ENCODE measurements at places on chromosomes 7 and 10. TPM values are rescaled to one million over a fixed set of nuclear protein-coding genes. Genes with fewer than 3 reads are reported as not detected.

Gene STEAP2
- 11.9 TPM for total RNA-seq

Gene NEUROD6
- total RNA-seq = not detected

Gene ZNF853
- 14.2 TPM for total RNA-seq

GRCh38 chr7:2927592-2927991, 83.5 kb upstream of the GNA12 start:
- no peak overlapping the region for H3K27ac ChIP-seq
- DNase-seq = peak; percentile 36
- no peak overlapping the region for H3K4me3 ChIP-seq
- no peaks in the 10 kb centered on the region for H3K36me3 ChIP-seq

DNA sequence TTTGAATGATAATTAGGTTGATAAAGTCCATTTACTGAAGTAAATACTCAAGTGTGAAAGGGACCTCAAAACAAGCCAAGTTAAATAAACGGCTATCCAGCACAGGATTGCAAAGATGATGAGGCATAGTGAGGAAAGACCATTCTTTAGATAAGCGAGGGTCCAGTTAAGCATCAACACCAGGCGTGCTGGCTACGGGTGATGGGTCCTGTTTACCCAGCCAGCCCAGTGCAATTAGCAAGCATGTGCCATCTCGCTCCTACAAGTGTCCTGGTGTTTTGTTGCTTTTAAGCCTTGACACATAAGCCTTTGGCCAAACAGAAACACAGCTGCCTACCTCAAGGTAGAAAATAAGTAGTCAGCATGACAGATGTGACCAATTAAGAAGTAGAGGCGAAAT, 7.1 kb downstream of the NEBL start:
- peak overlapping the region; percentile 4 for H3K27ac ChIP-seq
- DNase-seq = peak; percentile 70
- H3K36me3 ChIP-seq = peaks cover 8% of the 10 kb centered on the region
- H3K4me3 ChIP-seq = no peak overlapping the region
- H3K27me3 ChIP-seq = no peaks in the 10 kb centered on the region

- H3K4me3 ChIP-seq = no peak overlapping the region
- no peaks in the 10 kb centered on the region for H3K27me3 ChIP-seq
- no peak for DNase-seq
Measured at GRCh38 chr10:11236234-11236633, 218.6 kb downstream of the CELF2 start.

- no peak overlapping the region for H3K27ac ChIP-seq
- H3K4me3 ChIP-seq = no peak overlapping the region
- no peaks in the 10 kb centered on the region for H3K27me3 ChIP-seq
- no peak for DNase-seq
Measured at GRCh38 chr10:94138391-94138790, 144.7 kb downstream of the PLCE1 start.

DNA sequence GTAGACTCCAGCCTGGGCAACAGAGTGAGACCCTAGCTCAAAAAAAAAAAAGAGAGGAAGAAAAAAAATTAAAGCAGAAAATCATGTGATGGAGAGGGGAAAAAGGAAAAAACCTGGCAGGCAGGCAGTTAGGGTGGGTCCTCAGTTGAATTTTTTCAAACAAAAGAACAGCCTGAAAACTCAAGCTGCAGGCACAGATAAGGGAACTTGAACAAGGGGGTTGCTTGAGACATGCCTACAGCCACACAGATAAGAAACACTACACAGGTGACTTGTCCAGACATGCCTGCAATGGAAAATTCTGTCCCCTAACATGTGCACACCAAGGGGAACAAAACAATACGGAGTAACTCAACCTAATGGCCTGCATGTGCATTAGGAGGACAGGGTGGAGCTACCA, 19.2 kb downstream of the VIM start:
- no peaks in the 10 kb centered on the region for H3K27me3 ChIP-seq
- no peak overlapping the region for H3K27ac ChIP-seq
- H3K36me3 ChIP-seq = no peaks in the 10 kb centered on the region
- H3K4me1 ChIP-seq = no peaks in the 10 kb centered on the region
- DNase-seq = no peak

DNA sequence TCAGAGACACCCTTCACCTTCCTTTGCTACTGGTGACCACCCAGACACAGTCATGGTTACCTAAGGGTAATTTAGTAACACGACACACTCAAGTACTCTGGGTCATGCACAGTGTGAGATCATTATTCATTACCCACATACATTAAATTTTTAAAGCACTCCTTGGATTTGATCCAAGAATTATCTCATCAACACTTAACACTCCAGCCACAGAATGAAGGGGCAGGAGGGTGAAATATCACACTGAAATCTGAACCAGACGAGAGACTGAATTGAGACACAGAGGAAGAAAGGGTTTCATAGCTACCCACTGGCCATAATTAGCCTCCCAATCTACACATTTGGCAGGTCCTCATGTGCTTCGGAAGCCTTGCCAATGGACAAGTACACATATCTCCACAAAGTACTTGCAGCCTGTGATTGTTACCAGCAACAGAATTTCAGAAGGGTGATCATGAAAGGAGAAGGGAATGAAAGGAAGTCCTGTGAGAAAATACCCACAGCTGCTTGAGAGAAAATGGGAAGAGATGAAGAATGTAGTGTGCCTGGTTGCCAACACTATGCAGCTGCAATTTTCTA, 189.3 kb downstream of the POLR1F start:
- H3K4me3 ChIP-seq = no peak overlapping the region
- H3K4me1 ChIP-seq = peaks cover 3% of the 10 kb centered on the region
- no peaks in the 10 kb centered on the region for H3K36me3 ChIP-seq
- DNase-seq = no peak
- H3K27me3 ChIP-seq = no peaks in the 10 kb centered on the region

- H3K27ac ChIP-seq = no peak overlapping the region
- no peak overlapping the region for H3K4me3 ChIP-seq
- no peak for DNase-seq
- H3K4me1 ChIP-seq = no peaks in the 10 kb centered on the region
Measured at GRCh38 chr7:150733482-150734095, 3.6 kb upstream of the GIMAP5 start.

DNA sequence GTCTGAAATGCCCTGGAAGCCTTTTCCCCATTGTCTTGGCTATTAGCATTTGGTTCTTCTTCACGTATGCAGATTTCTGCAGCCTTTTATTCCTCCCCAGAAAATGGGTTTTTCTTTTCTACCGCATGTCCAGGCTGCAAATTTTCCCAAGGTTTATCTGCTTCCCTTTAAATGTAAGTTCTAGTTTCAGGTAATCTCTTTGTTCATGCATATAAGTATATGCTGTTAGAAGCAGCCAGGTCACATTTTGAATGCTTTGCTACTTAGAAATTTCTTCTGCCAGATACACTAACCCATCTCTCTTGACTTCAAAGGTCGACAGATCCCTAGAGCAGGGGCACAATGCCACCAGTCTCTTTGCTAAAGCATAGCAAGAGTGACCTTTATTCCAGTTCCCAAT, 12.3 kb downstream of the THAP5 start:
- DNase-seq = no peak
- peaks cover 2% of the 10 kb centered on the region for H3K36me3 ChIP-seq
- no peak overlapping the region for H3K4me3 ChIP-seq
- no peaks in the 10 kb centered on the region for H3K27me3 ChIP-seq

- no peak for DNase-seq
- peak overlapping the region; percentile 71 for H3K4me3 ChIP-seq
- no peaks in the 10 kb centered on the region for H3K4me1 ChIP-seq
- H3K36me3 ChIP-seq = no peaks in the 10 kb centered on the region
Measured at GRCh38 chr10:133379801-133380666, 972 bp downstream of the PAOX start.

DNA sequence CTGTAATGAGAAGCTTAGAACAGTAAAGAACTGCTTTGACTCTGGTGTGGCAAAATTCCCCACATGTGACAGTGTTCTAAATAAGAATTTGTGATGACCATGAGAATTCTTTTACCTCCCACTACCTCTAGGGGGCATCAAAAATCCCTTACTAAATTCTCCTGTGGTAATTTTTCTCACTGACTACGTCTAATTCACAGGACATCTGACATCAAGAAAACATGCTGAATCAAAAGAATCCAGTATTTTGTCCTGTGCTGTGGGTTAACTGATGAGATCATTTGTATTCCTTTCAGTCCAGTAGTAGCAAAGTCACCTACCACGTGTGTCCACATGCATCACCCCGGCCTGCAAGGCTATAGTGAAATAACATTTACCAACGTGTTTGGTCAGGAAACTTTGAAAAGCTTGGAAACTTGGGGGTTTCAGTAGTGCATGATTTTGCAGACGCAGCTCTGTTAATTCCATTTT, 103.8 kb downstream of the ATE1 start:
- no peak overlapping the region for H3K27ac ChIP-seq
- H3K36me3 ChIP-seq = peaks cover 19% of the 10 kb centered on the region
- DNase-seq = no peak

Data from endodermal cell (in vitro differentiated cells).